Activated CD8-positive, alpha-beta T cell treated with anti-CD3 and anti-CD28 coated beads, Interleukin-2, amount 10 ng/mL, durations not matched to agents 7 days and 5 days (primary cell): ENCODE measurements at places on chromosomes 7 and 10.

- H3K27ac ChIP-seq = no peak overlapping the region
- peaks cover 66% of the 10 kb centered on the region for H3K27me3 ChIP-seq
- peaks cover 7% of the 10 kb centered on the region for H3K4me1 ChIP-seq
- no peak overlapping the region for H3K4me3 ChIP-seq
- H3K36me3 ChIP-seq = peaks cover 10% of the 10 kb centered on the region
Measured at GRCh38 chr7:20778063-20778721, 8.5 kb downstream of the SP8 start.

DNA sequence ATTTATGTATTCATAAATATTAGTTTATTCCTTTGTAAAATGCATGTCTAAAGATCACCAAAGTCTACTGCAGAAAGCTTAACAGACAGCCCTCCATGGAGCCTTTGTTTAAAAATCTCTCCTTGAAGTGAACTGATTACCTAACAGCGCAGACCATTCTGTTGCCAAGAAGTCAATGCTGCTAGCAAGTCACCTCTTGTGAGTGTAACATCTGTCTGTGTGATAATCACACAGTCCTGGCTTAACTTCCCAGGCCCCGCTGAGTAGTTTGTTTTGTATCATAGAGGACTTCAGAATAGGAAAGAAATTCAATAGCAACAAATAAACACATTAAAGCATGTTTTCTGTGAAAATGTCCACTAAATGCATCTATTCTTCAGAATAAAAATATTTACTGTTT is 435.3 kb upstream of the IGFBP3 start:
- DNase-seq = no peak
- no peak overlapping the region for H3K4me3 ChIP-seq
- no peak overlapping the region for H3K27ac ChIP-seq
- H3K4me1 ChIP-seq = no peaks in the 10 kb centered on the region

GRCh38 chr7:26723129-26723528 is 141.3 kb downstream of the SKAP2 start:
- H3K4me1 ChIP-seq = no peaks in the 10 kb centered on the region
- no peaks in the 10 kb centered on the region for H3K27me3 ChIP-seq
- H3K4me3 ChIP-seq = no peak overlapping the region
- no peaks in the 10 kb centered on the region for H3K36me3 ChIP-seq
- H3K27ac ChIP-seq = no peak overlapping the region

DNA sequence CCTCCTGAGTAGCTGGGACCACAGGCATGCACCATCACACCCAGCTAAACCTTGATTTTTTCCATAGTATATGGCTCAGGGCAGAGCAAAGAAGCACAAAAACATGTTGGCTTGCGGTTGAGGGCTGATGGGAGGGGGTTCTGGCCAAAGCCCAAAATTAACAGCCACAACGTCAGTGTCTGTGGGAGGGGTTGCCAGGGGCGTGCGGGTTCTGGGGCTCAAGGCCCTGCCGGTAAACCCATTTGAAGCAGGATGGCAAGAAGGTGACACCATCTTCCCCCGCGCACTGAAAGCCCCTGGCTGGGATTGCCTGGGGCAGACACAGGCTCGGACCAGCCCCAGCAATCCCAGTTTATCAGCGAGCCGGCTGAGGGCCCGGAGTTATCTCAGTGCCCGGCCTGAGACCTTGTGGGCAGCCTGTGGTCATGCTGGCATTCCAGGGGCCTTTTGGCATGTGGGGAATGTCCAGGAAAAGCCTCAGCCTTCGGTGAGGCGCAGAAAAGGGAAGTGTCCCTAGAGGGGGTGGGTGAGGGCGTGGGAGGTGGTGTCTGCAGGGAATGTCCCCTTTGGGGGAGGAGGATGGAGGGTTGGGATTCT is 167.7 kb upstream of the TNRC18 start:
- H3K36me3 ChIP-seq = no peaks in the 10 kb centered on the region
- H3K27me3 ChIP-seq = peaks cover 22% of the 10 kb centered on the region
- H3K4me3 ChIP-seq = no peak overlapping the region
- H3K27ac ChIP-seq = no peak overlapping the region
- peaks cover 27% of the 10 kb centered on the region for H3K4me1 ChIP-seq
